ENCODE measurements at places on chromosomes 6 and 20.

GRCh38 chr20:47003223-47003622, 108.6 kb downstream of the EYA2 start:
- no peak for DNase-seq

DNA sequence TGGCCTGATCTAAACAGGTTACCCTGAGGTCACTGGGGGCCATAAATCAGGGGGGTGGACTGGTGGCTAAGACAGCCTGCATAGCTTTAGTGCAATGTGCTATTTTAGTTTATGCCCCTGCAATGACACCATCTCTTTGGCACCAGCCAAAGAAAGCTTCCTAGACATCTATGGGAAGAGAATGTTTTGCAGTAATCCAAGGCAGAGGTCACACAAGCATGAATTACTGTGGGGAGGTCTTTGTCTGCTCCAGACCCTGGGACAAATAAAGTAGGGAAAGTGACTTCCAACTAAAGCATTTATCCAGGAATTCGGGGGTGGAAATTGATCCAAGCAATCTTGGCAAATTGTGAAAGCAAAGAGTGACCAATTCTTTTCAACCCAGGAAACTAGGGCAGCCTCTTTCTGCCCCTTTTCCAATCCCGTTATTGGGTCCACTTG, 5.3 kb downstream of the RIPOR2 start:
- DNase-seq = no peak

- DNase-seq = no peak
Measured at GRCh38 chr6:39214846-39215639, 14.2 kb downstream of the KCNK5 start.

DNA sequence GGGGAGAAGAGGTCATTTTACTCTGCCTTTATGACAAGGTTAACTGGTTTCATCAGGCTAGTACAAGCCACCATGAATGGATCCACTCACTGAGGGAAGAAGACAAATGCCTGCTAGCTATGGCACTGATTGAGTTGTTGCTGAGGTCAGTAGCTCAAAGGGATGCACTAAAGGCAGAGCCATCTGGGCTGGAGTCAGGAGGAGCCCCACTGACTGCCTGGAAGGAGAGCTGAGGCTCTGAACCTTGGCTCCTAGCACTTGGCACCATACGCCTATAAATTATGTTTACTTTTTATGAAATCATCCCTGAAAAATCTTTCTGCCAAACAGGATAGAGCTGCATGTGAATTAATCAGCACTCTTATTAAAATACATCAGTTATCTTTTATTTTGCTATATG, 104.6 kb downstream of the DTD1 start:
- no peak for DNase-seq

GRCh38 chr6:57086843-57087242, 3.1 kb upstream of the ZNF451 start:
- DNase-seq = no peak

- DNase-seq = no peak
Measured at GRCh38 chr6:7561153-7561964, 19.9 kb downstream of the DSP start.

GRCh38 chr6:22112461-22112860, 184.4 kb downstream of the PRL start:
- DNase-seq = no peak

- DNase-seq = no peak
Measured at GRCh38 chr6:33888664-33889200, 84.9 kb upstream of the MLN start.

GRCh38 chr20:1150218-1150617, 31.8 kb downstream of the PSMF1 start:
- DNase-seq = no peak

DNA sequence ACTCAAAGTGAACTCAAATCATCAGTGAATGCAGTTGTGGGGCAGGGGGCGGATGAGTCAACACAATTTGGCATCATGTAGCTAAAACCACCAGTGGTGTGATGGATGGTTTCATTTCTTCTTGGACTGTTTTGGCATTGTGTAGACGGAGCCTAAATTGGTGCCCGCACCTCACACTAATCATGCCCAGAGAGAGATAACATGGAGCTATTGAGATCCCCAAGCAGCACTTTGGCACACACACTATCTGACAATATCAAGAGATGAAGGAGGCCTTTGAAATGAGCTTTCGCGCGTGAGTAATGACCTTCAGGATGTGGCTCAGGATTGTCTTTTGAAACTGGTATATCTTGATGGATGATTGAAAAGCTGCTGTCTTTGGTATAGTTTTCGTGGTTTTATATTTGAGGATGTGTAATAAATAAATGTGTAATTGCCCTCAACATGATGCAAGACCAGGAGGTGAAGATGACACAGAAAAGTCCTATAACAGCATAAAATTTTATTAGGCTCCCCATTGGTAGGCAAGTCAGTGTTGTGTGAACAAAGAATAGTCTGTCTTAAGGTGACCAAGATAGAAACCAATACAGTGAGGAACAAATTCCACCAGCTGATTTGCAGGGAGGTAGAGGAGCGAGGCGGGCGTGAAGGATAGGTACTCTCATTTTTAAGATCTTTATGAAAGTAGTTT, 174.2 kb downstream of the TSHZ2 start:
- DNase-seq = no peak

- no peak for DNase-seq
Measured at GRCh38 chr6:23601811-23602345, 524.1 kb upstream of the NRSN1 start.

DNA sequence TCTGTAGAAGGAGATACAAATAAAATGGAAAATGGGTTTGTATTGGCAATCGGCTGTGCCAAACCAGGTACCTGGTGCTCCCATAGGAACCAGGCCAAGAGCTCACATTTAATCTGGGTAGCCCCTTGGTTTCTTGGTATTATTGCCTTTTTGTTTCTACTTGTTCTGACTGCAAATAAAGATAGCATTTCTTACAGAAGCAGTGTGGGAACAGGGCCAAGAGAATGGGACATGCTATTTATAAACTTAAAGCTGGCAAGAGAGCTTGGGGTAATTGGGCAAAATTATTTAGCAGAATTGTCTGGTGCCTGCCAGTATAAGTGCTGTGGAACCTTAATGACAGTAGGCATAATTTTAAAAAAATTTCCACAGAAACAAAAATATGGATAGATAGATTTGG, 113.5 kb upstream of the GLP1R start:
- no peak for DNase-seq

DNA sequence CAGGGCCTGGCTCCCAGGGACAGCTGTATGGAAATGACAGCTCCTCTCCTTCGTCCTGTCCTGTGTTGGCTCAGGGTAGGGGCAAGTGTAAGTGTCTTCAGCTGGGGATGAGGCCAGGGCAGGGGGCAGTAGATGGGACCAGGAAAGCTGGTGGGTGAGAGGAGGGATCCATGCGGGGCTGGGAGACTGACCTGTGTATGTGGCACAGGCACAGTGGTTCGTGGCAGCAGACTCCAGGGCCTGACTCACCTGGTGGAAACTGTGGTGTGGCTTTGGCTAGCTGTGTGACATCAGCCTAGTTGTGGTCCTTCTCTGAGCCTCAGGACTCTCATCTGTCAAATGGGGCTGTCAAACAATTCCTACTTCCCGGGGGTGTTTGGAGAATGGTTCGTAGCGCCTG, 13.7 kb upstream of the SCRT2 start:
- no peak for DNase-seq

DNA sequence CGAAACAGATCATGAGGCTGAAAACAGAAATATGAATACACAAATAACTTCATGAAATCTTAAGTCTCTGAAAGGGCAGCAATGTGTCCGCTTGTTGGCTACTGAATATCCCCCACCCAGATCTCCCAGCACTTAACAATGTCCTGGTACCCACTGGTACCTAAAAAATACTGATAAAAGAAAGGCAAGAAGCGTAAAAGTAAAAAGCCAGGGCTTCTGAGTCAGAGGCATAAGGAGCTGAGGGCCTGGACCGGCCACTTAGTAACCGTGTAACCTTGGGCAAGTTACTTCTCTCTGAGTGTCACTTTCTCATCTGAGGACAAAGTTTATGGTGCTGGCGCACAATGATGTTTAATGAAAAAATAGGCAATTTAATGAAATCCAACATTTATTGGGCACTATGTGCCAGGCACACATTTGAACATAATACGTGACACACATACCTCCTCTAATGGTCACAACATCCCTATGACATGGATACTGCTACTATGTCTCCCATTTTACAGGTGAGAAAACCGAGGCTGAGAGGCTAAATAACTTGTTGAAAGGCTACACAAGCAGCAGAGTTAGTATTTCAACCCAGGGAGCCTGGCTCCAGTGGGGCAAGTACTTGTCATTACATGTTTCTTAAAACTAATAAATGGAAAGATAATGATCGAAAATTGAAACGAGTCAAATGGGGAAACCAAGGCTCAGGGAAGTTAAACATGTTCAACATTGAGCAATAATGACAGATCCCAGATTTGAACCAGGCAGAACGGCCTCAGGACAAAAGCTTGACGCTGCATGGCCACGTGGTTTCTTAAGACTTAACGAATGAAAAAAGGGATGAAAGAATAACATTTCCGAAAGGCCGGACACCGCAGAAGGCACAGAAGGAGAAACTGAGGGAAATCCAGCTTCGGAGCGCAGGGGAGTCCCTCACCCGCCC, 828 bp downstream of the TP53RK start:
- no peak for DNase-seq

DNA sequence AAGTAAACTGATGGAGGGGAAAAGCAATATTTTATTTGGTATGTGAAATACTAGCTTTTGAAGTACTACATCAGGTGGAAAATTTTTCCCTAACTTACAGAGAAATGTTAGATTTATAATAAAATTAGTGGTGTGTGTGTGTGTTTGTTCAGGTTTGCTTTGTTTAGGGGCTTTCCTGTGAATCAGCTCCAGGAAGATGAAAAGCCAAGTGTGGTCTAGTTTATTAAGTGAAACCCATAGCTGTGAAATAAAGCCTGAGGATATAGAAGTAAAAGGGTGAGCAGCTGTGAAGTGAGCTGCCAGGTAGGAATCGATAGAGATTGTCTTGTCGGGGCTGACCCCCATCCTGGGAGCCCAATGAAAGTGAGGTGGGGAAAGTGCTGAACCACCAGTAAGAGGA, 347.6 kb upstream of the IMPG1 start:
- DNase-seq = no peak

DNA sequence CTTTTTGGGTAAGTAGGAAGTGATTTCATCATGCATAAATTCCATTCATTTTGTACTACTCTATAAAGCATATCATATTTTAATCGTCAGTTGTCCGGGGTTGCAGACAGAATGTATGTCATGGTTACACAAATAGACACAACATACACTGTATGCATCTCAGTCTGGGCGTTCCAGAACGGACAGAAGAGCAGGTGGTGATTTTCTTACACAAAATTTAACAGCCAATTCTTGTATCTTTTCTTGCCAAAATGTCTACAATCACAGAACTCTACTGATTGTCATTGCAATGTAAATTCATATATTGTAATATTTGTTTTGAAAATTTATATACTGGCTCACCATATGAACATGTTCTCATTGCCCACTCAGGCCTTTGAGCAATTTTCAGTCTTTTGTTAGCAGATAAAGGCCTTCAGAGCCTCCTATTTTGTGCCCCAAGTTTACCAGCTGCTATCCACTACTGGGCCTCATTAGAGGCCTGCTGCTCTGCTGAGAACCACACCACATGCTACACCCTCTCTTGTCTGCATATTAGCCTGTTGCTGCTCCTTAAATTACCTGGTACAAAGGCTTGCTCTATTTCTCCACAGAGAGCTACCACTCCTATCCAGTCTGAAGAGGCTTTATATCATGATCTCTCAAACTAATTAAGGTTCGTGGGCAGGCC, 61.5 kb downstream of the PRDM13 start:
- DNase-seq = no peak

DNA sequence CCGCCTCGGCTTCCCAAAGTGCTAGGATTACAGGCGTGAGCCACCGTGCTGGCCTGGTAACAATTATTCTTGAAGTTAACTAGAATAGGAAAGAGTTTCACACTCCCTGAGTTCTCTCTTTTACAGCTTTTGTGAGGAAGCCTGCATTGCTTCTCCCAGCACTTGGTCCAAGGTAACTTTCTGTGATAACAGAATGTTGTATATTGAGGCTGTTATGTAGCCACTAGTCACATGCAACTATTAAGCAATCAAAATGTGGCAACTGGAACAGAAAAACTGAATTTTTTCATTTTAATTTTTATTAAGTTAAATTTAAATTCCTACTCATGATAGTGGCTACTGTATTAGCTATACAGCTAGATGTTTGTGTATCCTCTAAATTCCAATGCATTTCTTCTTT, 2.5 kb downstream of the TRIM38 start:
- no peak for DNase-seq

GRCh38 chr6:51167468-51167867, 348.8 kb downstream of the TFAP2B start:
- no peak for DNase-seq

GRCh38 chr20:49560646-49561045, 7.3 kb downstream of the PTGIS start:
- DNase-seq = no peak

DNA sequence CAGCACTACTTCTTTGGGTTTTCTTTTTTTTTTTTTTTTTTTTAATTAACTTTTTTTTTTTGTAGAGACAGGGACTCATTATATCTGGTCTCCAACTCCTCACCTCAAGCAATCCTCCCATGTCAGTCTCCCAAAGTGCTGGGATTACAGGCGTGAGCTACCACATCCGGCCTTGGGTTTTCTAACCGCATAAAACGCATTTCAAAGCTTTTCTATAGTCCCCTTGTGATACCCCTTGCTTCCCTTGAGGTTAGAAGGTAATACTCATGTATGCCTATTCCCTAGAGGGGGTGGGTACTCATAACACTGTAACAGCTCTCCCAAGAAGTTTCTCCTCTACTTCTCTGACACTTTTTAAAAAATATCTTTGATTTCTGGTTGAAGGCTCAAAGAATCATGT, 23.9 kb upstream of the ASCC3 start:
- no peak for DNase-seq

DNA sequence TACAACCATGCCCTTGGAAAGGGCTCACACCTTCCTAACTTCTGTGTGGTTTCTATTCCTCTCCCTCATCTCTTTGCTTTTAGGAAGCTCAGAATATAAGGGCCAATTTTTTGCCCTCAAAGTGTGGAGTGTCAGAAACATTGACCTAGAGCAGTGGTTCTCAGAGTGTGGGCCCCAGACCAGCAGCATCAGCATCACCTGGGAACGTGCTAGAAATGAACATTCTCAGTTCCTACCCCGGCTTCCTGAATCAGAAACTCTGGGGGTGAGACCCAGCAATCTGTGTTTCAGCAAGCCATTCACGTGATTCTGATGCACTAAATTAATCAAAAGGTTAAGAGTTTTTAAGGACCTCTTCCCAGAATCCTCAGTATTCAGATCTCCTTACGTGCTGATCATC, 47.9 kb upstream of the IL17A start:
- no peak for DNase-seq

- no peak for DNase-seq
Measured at GRCh38 chr6:113994934-113995342, 24.0 kb upstream of the HDAC2 start.

Measured in omental fat pad (tissue), 4 donors.